ENCODE measurements at places on chromosomes 5 and 9.

- DNase-seq = peak; percentile 40
Measured at GRCh38 chr9:1222511-1222910, 172.4 kb downstream of the DMRT2 start.

DNA sequence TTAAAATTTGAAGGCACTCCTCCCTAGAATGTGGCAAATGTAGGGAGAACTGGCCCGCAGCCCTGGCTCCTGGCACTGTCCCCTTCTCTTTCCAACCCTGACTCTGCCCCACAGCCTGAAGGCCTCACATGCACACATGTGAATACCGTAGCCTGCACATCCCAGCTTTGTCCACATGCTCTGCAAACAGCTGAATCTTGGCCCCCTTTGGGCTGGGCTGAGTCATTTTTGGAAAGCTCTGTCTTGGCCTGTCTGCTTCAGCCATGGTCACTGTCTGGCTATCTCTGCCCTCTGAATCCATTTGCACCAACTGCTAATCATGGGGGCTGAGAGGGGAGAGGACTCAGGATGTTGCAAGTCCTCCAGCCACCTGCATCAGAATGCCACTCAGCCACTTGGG, 22.1 kb upstream of the GALNT10 start:
- no peak for DNase-seq

GRCh38 chr9:99038484-99038820, 66.5 kb upstream of the TGFBR1 start:
- no peak for DNase-seq

GRCh38 chr5:153081385-153081784, 409.1 kb upstream of the GRIA1 start:
- DNase-seq = no peak

DNA sequence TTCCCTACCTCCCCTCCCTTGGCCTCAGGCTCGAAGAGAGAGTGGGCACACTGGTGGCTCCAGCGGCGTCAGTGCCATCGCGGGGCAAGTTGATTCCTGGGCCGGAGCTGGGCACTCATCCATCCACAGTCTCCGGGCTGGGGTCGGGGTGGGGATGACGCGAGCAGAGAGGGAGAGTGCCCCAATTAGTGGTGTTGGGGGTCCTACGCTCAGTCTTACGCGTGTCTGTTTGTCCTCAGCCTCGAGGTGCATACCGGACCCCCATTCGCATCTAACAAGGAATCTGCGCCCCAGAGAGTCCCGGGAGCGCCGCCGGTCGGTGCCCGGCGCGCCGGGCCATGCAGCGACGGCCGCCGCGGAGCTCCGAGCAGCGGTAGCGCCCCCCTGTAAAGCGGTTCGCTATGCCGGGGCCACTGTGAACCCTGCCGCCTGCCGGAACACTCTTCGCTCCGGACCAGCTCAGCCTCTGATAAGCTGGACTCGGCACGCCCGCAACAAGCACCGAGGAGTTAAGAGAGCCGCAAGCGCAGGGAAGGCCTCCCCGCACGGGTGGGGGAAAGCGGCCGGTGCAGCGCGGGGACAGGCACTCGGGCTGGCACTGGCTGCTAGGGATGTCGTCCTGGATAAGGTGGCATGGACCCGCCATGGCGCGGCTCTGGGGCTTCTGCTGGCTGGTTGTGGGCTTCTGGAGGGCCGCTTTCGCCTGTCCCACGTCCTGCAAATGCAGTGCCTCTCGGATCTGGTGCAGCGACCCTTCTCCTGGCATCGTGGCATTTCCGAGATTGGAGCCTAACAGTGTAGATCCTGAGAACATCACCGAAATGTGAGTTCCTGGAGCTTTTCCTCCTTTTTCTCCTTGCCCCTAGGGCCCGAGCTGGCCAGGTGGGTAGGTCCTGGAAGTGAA, 861 bp downstream of the NTRK2 start:
- peak; percentile 27 for DNase-seq

DNA sequence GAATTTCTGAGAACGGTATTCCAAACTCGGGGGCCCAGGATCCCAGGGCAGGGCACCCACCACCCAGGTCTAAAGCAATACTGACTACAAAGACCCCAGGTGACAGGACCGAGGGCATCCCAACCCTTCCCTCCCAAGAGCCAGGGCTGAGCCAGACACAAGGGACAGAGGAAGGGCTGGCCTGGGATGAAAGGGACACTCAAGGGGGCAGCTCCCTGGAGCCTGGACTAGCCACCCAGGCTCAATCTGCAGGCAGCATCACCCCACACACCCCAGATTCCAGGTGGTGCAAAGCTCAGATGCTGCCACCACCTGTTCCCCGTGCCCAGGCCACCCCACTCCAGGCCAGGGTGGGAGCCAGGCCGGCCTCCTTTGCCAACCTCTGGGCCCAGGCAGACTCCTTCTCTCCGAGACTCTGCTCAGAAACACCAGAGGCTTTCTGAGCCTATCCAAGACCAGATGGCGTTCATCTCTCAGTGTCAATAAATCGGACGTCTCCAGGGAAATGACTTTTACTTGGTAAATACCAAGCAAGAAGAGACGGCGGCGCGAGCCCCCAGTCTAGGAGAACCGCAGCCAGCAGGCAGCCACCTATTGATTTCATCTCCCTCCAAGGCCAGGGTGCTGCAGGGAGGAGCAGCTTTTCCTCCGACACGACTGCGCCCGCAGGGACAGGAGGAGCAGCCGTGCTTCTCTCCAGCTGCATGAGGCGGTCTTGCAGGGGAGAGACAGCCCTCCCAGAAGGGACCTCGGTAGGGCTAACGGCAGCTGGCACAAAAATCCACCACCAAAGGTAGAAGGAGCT, 94.1 kb upstream of the ADAMTS2 start:
- DNase-seq = no peak

DNA sequence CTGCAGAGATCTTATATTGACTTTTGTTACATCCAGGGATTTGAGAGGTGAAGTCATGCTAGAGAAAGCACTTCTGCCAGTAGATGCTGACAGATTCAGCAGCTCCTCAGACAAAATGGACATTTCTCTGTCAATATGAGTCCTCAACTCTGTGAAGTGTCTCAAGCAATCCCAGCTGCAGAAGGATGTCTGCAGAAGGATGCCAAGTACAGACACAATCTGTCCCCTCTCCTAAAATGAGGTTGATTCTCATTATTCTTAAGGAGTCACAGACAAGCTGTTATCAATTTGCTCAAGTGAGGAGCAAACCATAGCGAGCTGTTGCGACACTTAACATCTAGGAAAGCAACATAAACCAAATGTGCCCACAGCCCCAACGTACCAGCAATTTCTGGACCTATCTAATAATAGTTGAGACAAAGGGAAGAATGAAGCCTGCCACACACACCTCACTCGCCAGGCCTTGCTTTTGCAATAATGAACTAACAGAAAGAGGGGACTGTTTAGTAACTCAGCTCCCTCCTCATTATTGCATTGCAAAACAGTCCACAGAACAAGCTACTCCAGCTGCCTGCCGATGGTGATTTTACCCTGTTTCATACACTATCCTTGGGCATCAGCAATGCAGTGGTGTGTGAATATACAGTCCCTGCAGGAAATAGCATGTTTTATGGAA, 364.2 kb upstream of the PDE4D start:
- DNase-seq = peak; percentile 41

- DNase-seq = peak; percentile 86
Measured at GRCh38 chr5:59380350-59380951, 513.1 kb downstream of the PDE4D start.

GRCh38 chr9:134937566-134938345, 20.0 kb upstream of the FCN1 start:
- DNase-seq = no peak

DNA sequence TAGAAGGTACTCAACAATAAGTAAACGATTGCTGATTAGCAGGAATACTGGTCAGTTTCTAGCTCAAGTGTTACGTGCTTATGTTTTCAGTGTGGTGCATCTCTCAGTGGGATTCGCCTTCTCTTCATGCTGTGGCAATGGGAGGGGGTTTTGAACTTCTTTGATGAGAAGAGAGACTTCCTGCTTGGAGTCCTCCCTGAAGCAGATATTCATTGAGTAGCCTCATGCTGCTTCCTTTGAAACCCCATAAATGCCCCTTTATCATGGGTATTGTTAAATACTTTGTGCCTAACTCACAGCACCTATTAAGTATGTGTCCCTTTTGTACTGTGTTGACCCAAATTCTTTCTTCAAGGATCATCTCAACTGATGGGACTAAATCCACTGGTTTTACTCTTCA, 116.5 kb downstream of the DOCK8 start:
- DNase-seq = no peak

- no peak for DNase-seq
Measured at GRCh38 chr5:150407096-150407720, 5.5 kb downstream of the CD74 start.

DNA sequence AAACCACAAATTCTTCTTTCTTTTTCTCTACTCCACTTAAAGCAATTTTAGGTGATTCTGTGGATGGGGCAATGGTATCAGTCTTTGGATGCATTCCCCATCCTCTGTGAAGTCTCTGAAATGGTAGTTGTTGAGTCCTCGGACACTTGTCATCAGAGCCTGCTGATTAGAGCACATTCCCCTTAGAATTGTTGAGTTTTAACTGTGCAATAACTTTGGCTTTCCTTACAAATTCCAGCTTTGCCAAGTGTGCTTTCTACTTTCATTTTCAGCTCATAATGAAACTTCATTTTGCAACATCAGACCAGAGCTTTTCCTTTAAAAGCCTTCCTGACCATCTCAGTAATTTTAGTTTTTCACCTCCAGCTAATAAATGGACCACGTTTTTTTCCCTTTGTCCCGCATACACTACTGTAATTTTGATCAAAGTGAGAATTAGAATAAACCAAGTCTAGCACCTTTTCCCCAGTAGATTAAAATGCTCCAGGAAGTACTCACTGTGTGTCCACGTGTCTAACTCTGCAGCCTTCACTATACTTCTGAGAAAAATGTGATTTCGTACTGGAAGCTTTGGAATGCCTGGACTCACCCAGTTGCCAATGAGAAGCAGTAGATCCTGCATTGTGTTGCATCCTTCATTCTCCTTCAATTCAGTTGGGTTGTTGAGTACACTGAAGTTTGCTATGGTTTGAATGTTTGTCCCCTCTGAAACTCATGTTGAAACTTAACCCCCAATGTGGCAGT, 135.6 kb downstream of the NTRK2 start:
- no peak for DNase-seq

- no peak for DNase-seq
Measured at GRCh38 chr9:30713243-30713642, 1671.2 kb upstream of the ACO1 start.

DNA sequence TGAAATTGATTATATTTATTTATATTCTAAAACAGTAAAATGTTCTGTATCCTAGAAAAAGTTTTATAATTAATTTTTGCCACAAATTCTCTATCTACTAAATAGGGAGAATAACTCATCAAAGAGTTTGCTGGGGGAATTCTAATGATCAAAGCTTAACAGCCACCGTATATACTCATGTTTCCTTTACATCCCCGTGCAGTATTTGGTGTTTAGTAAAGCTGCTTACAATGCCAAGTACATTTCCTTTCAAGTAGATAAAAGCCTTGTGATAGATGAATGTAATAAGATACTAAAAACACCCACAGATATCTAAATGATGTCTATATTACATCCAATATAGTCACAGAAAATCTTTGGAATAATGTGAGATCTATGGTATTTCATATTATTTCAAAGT, 312.2 kb downstream of the HCN1 start:
- no peak for DNase-seq

GRCh38 chr5:52909192-52909591, 80.0 kb upstream of the ITGA2 start:
- no peak for DNase-seq

All from fibroblast of skin of scalp (primary cell).